ENCODE measurements at places on chromosomes 4 and X.
A peak's percentile ranks its signal among the peaks of the same experiment; 100 is the strongest.

DNA sequence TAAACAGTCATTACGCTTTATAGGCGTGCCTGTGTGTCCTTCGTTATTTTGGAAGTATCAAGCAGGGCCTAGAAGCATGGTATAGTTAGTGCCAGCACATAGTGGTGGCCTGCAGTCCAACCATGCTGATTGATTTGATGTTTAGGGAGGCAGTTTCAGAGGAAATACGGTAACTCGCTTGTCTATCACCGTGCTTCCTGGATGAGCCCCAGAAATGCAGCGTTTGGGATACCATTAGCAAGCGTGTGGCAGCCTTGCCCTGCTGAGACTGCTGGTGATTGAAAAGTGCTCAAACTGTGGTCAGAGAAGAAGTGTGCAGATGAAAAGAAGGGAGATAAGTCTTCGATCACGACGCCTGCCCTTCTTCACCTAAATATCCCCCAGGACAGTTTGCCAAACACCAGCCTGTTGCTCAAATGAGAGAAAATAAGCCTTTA is 158.4 kb downstream of the CHIC2 start:
- no peak for DNase-seq
- peaks cover 12% of the 10 kb centered on the region for H3K4me1 ChIP-seq
- peak overlapping the region; percentile 58 for H3K4me3 ChIP-seq
- H3K27me3 ChIP-seq, result peaks cover 69% of the 10 kb centered on the region
- H3K27ac ChIP-seq, result no peak overlapping the region
- H3K36me3 ChIP-seq, result no peaks in the 10 kb centered on the region

GRCh38 chrX:19811807-19812604 is 75.4 kb downstream of the SH3KBP1 start:
- H3K4me1 ChIP-seq, result peaks cover 68% of the 10 kb centered on the region
- peaks cover 10% of the 10 kb centered on the region for H3K36me3 ChIP-seq

GRCh38 chrX:44280116-44280515 is 63.4 kb downstream of the EFHC2 start:
- peaks cover 2% of the 10 kb centered on the region for H3K4me1 ChIP-seq
- no peak for DNase-seq
- H3K27ac ChIP-seq, result no peak overlapping the region
- H3K36me3 ChIP-seq, result no peaks in the 10 kb centered on the region

GRCh38 chr4:1869530-1870327 is 1.5 kb upstream of the NSD2 start:
- H3K27ac ChIP-seq, result peak overlapping the region; percentile 82
- peaks cover 34% of the 10 kb centered on the region for H3K4me1 ChIP-seq
- H3K36me3 ChIP-seq, result peaks cover 10% of the 10 kb centered on the region
- no peak for DNase-seq

GRCh38 chr4:8745005-8745790 is 126.4 kb downstream of the HMX1 start:
- no peak for DNase-seq
- H3K4me1 ChIP-seq, result no peaks in the 10 kb centered on the region
- H3K27me3 ChIP-seq, result peaks cover 2% of the 10 kb centered on the region
- no peak overlapping the region for H3K4me3 ChIP-seq
- no peaks in the 10 kb centered on the region for H3K36me3 ChIP-seq

DNA sequence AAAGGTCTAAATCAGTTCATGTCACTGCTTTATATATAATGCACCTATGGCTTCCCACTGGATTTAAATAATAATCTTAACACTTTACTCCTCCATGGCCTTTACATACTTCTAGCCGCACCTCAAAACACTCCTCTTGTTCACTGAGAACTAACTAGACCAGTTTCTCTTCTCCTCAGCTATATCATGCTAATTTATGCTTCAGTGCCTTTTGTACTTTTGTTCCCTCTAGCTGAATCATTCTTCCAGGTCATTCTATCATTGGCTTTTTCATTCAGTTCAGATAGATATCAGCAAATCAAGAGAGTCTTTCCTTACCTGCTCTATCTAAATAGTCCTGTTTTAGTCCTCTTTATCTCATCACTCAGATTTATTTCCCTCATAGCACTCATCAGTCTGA is 64.2 kb downstream of the TET2 start:
- H3K4me1 ChIP-seq, result peaks cover 19% of the 10 kb centered on the region
- H3K27ac ChIP-seq, result no peak overlapping the region
- H3K4me3 ChIP-seq, result no peak overlapping the region
- H3K36me3 ChIP-seq, result peaks cover 27% of the 10 kb centered on the region

DNA sequence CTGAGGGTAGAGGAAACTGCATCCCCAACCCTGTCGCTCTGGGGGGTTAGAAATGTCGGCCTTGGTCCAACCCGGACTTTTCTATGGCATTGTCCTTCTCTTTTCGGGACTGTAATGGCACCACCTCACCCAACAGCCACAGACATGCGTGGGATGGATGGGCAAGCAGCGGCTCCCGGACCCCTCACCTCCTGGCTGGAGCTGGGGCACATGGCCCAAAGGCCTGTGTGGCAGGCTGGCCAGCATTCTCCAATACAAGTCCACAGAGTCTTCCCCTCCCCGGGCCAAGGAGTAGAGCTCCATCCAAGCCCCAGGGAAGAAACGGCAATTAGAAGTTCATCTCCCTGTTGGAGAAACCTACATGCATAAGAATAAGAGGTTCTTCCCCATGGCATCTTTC is 142.9 kb downstream of the NR3C2 start:
- no peaks in the 10 kb centered on the region for H3K27me3 ChIP-seq
- no peak overlapping the region for H3K27ac ChIP-seq
- peaks cover 16% of the 10 kb centered on the region for H3K4me1 ChIP-seq
- no peak for DNase-seq

GRCh38 chr4:31702326-31702725 is 982.2 kb downstream of the PCDH7 start:
- no peak overlapping the region for H3K27ac ChIP-seq
- no peak overlapping the region for H3K4me3 ChIP-seq
- no peak for DNase-seq
- H3K27me3 ChIP-seq, result no peaks in the 10 kb centered on the region
- no peaks in the 10 kb centered on the region for H3K4me1 ChIP-seq

DNA sequence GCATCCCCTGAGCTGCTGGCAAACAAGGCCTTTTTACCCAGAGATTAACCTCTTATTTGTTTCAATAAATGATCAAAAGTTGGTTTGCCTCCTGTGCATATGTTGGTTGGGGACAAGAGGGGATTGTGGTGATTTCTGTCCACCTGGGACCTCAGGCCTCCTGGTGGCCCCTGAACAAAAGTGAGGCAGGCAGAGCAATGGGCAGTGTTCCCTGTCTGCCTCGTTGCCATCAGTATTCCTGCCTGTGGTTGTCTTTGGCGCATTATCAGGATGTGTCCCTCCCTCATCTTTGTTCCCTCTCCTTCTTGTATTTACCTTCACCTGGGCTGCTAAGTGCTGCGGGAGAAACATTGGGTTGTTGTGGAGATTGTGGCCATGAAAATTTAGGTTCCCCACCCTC is 65.3 kb upstream of the DRD5 start:
- no peak overlapping the region for H3K4me3 ChIP-seq
- no peak overlapping the region for H3K27ac ChIP-seq
- no peaks in the 10 kb centered on the region for H3K4me1 ChIP-seq
- H3K36me3 ChIP-seq, result no peaks in the 10 kb centered on the region
- peaks cover 3% of the 10 kb centered on the region for H3K27me3 ChIP-seq

- H3K27ac ChIP-seq, result no peak overlapping the region
- no peaks in the 10 kb centered on the region for H3K36me3 ChIP-seq
- H3K27me3 ChIP-seq, result peaks cover under 1% of the 10 kb centered on the region
- H3K4me1 ChIP-seq, result peaks cover 21% of the 10 kb centered on the region
- no peak for DNase-seq
These were observed 14.0 kb downstream of the RTL5 start for GRCh38 chrX:72117636-72118210.

DNA sequence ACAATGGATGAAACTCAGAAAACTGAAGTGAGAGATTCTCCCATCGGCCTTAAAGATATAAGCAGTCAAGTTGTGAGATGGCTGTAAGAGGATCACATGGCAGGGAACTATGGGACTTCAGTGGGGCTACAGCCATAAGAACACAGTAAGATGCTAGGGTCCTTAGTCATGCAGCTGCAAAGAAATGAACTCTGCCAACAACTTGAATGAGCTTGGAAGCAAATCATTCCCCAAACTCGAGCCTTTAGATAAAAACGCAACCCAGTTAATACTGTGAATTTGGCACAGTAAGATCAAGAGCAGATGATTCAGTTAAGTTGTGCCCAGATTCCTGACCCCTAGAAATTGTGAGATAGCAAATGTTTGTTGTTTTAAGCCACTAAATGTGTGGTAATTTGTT is 117.3 kb downstream of the FAM13A start:
- no peak overlapping the region for H3K4me3 ChIP-seq
- H3K27me3 ChIP-seq, result no peaks in the 10 kb centered on the region
- peaks cover 13% of the 10 kb centered on the region for H3K4me1 ChIP-seq
- H3K36me3 ChIP-seq, result no peaks in the 10 kb centered on the region
- DNase-seq, result no peak

GRCh38 chr4:628821-629635 is 3.7 kb downstream of the PDE6B start:
- no peak overlapping the region for H3K4me3 ChIP-seq
- H3K27ac ChIP-seq, result no peak overlapping the region
- H3K4me1 ChIP-seq, result no peaks in the 10 kb centered on the region

- H3K4me1 ChIP-seq, result no peaks in the 10 kb centered on the region
- H3K36me3 ChIP-seq, result peaks cover 6% of the 10 kb centered on the region
- no peaks in the 10 kb centered on the region for H3K27me3 ChIP-seq
These were observed 22.4 kb upstream of the CPLX1 start for GRCh38 chr4:848307-848691.

DNA sequence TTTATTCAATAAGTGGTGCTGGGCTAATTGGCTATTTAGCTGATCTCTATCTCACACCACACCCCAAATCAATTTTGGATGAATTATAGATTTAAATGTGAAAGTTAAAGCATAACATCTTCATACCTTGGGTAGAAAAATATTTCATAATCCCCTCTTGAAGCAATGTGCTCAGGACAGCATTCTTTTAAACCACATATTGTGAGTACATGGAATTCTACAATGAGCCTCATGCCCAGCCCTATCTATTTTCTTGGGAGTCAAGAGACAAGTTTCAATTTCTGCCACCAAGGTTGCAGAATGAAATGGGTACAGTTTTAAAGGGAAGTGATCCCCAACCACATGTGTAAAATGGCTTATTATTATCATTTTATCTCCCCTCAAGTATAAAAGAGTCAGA is 30.6 kb upstream of the GPRIN3 start:
- H3K27ac ChIP-seq, result no peak overlapping the region
- no peak for DNase-seq
- H3K36me3 ChIP-seq, result no peaks in the 10 kb centered on the region
- no peaks in the 10 kb centered on the region for H3K27me3 ChIP-seq

- H3K27ac ChIP-seq, result no peak overlapping the region
- no peaks in the 10 kb centered on the region for H3K36me3 ChIP-seq
- no peaks in the 10 kb centered on the region for H3K27me3 ChIP-seq
- peaks cover 20% of the 10 kb centered on the region for H3K4me1 ChIP-seq
- no peak overlapping the region for H3K4me3 ChIP-seq
These were observed 24.4 kb upstream of the CCNI start for GRCh38 chr4:77100234-77100633.

DNA sequence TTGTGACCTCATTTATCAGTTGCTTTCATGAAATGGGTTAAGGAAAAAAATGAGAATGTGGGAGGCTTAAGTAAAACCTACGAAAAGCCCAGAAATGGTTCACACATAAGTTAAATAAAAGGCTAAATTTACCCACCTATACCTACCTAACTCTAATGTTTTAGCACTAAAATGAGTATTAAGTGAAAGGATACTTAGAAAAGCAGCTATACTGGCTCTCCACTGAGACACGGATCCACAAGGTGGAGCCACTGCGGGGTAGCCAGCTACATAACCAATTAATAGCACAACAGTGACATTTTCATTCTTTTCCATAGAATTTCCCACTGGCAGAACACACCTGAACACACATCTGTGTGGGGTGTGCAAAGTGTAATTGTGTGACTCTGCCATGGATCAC is 101.9 kb downstream of the MAML3 start:
- peak; percentile 42 for DNase-seq
- no peak overlapping the region for H3K27ac ChIP-seq
- peaks cover 67% of the 10 kb centered on the region for H3K4me1 ChIP-seq
- no peak overlapping the region for H3K4me3 ChIP-seq

DNA sequence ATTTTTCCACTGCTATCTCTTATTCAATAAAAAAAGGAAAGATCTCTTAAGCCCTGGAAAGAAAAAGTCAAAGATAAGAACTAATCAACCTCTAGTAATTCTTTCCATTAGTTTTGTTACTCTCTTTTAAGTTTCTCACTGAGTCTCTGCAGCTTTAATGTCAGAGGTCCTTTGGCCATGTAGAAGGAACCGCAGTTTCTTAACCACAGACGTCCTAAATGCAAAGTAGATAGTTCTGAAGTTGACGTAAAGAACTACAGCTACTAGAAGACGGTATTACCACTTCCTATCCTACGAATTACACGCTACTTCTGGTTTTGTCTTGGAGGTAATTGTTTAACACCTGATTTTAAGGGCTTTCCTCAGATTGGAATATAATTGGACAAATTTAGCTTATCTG is 325.9 kb downstream of the ANKRD50 start:
- H3K36me3 ChIP-seq, result no peaks in the 10 kb centered on the region
- H3K27ac ChIP-seq, result no peak overlapping the region
- no peaks in the 10 kb centered on the region for H3K27me3 ChIP-seq
- DNase-seq, result no peak

DNA sequence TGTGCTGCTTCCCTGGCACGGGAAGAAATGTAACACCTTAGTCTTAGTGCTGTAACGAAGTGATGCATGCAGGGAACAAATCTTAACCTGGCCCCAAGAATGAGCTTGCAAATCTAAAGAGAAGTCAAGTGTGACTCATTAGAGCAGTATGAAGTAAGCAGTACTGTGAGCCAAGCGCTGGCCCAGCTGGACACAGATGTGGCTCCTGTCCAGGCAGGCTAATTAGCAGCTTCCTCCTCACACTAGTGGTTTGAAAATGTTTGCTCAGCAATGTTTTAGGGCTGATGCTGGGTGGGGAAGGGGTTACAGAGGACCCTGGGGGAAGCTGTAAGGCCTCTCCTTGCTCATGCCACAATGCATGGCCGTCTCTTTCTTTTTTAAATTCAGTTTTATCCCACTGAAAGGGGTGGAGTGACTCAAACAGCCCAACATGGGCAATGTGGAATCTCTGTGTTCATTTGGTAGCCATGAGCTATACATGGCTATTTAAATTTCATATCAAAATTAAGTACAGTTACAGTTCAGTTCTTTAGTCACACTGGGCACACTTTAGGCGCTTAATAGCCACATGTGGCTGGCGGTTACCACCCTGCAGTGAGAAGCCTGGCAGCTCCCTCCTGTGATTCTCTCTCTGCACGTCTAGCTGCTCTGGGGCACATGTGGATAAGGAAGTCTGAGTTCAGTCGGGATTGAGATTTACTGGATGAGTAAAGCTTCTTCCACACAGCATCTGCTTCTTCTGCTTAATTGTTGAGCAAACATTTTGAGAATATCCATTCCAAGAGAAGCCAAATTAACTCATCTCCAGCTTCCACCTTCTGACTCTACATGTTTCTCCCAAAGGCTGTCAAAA is 48.8 kb downstream of the MAP7D2 start:
- no peaks in the 10 kb centered on the region for H3K36me3 ChIP-seq
- no peak overlapping the region for H3K4me3 ChIP-seq
- H3K27ac ChIP-seq, result no peak overlapping the region
- DNase-seq, result no peak
- H3K27me3 ChIP-seq, result no peaks in the 10 kb centered on the region

- H3K36me3 ChIP-seq, result no peaks in the 10 kb centered on the region
- H3K27me3 ChIP-seq, result no peaks in the 10 kb centered on the region
- no peak overlapping the region for H3K27ac ChIP-seq
These were observed 38.5 kb upstream of the GPC3 start for GRCh38 chrX:134023851-134024281.

Measured in activated naive CD8-positive, alpha-beta T cell treated with anti-CD3 and anti-CD28 coated beads, Interleukin-2, amount 50 U/mL, for 24 hours (primary cell).